Fibroblast of skin of scalp (primary cell): ENCODE measurements at places on chromosomes 6 and 20.

- DNase-seq = no peak
Observed at GRCh38 chr6:53556986-53557715, 12.2 kb upstream of the GCLC start.

DNA sequence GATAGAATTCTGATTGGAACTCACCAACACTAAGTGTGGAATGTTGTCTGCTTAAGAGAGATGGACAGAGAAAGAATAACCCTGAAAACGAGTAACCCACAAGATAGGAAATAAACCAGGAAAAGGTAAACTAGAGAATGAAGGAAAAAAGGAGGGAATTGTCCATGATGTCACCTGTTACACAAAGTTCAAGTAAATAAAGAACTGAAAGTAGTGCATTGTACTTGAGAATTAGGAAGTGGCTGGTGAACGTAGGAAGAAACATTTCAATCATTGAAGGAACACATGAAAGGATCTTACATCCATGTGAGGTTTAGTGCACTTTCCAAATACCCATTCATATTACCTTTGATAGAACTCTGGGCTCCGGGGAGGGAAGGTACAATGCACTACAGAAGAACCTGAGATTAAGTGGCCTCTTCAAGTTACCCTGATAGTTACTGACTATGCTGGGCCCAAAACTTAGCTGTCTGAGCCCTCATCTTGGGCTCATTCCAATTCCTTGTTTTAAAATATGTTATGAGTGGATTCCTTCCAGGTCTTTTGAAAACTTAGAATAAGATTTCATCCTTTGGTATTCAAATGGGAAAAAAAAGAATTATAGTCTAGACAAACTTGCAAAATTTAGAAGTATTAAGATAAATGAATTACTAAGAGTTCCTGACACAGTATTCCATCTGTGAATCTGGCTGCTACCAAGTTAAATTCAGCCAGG lies 1.1 kb upstream of the STX7 start:
- DNase-seq = no peak

DNA sequence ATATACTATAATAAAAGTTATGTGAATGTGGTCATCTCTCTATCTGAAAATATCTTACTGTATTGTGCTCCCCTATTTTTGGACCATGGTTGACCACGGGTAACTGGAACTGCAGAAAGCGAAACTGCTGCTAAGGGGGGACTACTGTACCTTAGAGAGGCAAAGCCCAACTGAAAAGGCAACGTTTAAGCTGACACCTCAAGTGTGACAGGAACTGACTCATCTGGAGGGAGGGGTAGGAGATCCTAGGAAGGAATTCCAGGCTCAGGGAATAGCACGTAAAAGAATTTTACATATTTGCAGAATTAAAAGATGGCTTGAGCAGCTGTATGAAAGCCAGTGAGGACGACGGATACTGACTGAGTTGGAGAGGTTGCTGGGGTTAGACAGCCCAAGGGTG lies 34.8 kb downstream of the ELOVL2 start:
- DNase-seq = peak; percentile 84

- DNase-seq = no peak
Observed at GRCh38 chr6:23783901-23784300, 342.1 kb upstream of the NRSN1 start.

- DNase-seq = no peak
Observed at GRCh38 chr6:1315560-1316386, 3.9 kb downstream of the FOXQ1 start.

DNA sequence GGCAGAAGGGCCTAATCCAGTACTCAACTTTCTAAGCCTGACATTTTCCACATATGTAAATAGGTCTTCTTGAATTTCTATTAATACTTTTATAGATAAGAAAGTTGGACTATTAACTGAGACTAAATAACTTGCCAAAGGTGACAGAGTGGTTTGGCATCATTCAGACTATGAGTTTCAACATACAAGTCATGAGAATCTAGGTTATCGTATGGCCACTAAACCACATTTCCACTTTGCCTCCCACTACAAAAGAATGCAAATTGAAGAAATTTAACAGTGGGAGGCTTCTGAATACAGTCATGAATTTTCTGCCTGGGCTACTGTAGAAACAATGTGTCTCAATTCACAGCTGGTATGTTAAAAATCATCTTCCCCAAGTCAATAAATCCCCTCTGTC lies 531.0 kb upstream of the AGPAT4 start:
- DNase-seq = peak; percentile 33

DNA sequence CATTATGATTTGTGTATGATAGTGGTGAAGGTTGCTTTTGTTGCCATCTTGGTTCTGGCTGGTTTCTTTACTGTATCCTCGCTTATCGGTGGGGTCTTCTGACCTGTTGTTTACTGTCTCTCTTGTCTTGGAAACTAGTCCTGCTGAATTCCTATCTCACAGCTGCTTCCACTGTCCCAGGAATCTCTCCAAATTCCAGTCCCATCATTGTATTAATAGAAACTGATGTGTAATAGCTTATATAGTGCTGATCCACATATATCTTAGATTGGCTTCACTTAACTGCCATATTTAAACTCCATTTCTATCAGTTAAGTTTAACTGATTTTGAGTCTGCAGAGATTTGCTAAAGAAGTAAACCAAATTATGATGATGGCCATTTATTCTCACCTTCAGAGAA lies 5.9 kb downstream of the GTF2H5 start:
- peak; percentile 62 for DNase-seq
